ENCODE measurements at places on chromosomes 4 and X. TPM values are rescaled to one million over a fixed set of nuclear protein-coding genes. Genes with fewer than 3 reads are reported as not detected.

The PHKA1 gene
- total RNA-seq, result 7.1 TPM

The ATP2B3 gene
- total RNA-seq, result 0.07 TPM

The VCX gene
- not detected for total RNA-seq

The HTN3 gene
- not detected for total RNA-seq

The NEXMIF gene
- total RNA-seq, result not detected

The TEX13C gene
- not detected for total RNA-seq

The SYNPO2 gene
- 0.07 TPM for total RNA-seq
